ENCODE measurements at places on chromosomes 7 and 10.

GRCh38 chr7:90709501-90710465 is 113.7 kb downstream of the CDK14 start:
- no peaks in the 10 kb centered on the region for H3K36me3 ChIP-seq
- no peaks in the 10 kb centered on the region for H3K4me1 ChIP-seq
- H3K27ac ChIP-seq: no peak overlapping the region
- DNase-seq: no peak
- H3K27me3 ChIP-seq: no peaks in the 10 kb centered on the region

DNA sequence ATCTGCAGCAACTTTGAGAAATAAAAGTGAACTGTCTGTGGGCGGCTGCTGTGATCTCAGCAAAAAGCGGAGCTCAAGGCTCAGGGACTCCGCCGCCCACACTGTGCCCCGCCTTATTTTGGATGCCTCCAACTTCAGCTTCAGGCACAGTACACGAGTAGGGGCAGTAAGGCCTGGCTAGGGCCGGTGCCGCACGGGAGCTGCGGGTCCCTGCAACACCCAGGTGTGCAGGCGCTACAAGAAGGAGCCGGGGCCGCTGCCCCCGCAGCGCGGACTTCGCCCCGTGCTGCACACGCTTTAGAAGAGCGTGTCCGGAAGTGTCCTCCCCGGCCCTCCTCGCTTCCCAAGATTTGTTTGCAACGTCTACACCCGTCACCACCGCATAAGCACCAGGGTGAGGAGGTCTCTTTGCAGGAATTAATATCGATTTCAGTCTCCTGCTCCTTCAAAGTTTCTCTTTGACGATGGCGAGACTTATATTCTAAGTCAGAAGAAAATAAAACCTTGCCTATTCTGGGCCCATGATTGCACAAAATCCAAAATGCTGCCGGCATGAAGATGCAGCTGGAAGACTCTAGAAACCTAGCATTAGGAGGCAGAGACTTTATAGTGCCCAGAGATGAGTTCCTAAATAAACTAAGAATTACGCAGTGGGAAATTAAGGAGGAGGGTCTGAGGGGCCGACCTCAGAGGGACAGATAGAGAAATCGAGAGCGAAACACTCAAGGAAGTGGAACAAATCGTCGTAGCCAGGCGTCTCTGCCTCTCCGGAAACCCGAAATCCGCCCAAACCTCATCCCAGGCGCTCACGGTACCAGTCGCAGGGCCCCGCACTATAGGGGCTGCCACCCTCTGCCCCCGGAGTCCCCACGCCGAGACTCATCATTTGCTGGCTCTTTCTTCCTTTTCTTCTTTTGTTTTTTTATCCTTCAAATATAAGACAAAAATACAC is 6.4 kb downstream of the VAX1 start:
- no peaks in the 10 kb centered on the region for H3K36me3 ChIP-seq
- no peak for DNase-seq
- peaks cover 7% of the 10 kb centered on the region for H3K4me1 ChIP-seq
- H3K4me3 ChIP-seq: peak overlapping the region; percentile 4
- H3K27me3 ChIP-seq: peaks cover 100% of the 10 kb centered on the region

- no peaks in the 10 kb centered on the region for H3K27me3 ChIP-seq
- H3K36me3 ChIP-seq: no peaks in the 10 kb centered on the region
- no peak for DNase-seq
- H3K4me3 ChIP-seq: no peak overlapping the region
Observed at GRCh38 chr10:129253865-129254179, 213.2 kb upstream of the MGMT start.

- no peaks in the 10 kb centered on the region for H3K27me3 ChIP-seq
- no peak overlapping the region for H3K27ac ChIP-seq
- peaks cover 3% of the 10 kb centered on the region for H3K4me1 ChIP-seq
- no peaks in the 10 kb centered on the region for H3K36me3 ChIP-seq
- no peak for DNase-seq
Observed at GRCh38 chr7:36147361-36147760, 5.7 kb upstream of the EEPD1 start.

DNA sequence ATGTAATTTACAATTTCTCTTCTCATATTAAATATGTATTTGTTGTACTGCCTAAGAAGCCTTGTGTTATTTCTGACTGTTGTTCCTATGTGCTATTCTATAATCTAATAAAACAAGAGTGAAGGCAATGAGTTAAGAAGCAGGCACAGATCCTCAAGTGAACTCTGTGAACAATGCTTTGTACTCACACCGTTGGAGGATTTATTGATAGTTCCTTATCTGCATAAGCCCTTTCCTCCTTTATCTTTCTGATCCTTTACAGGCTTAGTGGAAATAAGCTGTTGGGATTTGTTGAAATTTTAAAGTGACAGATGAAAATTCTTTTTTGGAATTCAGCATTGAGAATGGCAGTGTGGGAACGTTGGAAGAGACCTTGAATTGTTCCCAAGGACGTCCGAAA is 329.6 kb upstream of the NPVF start:
- no peaks in the 10 kb centered on the region for H3K27me3 ChIP-seq
- H3K4me3 ChIP-seq: no peak overlapping the region
- no peaks in the 10 kb centered on the region for H3K4me1 ChIP-seq

GRCh38 chr7:22872096-22872807 is 49.6 kb upstream of the TOMM7 start:
- H3K36me3 ChIP-seq: no peaks in the 10 kb centered on the region
- DNase-seq: no peak
- H3K27me3 ChIP-seq: no peaks in the 10 kb centered on the region
- no peak overlapping the region for H3K4me3 ChIP-seq
- no peaks in the 10 kb centered on the region for H3K4me1 ChIP-seq

DNA sequence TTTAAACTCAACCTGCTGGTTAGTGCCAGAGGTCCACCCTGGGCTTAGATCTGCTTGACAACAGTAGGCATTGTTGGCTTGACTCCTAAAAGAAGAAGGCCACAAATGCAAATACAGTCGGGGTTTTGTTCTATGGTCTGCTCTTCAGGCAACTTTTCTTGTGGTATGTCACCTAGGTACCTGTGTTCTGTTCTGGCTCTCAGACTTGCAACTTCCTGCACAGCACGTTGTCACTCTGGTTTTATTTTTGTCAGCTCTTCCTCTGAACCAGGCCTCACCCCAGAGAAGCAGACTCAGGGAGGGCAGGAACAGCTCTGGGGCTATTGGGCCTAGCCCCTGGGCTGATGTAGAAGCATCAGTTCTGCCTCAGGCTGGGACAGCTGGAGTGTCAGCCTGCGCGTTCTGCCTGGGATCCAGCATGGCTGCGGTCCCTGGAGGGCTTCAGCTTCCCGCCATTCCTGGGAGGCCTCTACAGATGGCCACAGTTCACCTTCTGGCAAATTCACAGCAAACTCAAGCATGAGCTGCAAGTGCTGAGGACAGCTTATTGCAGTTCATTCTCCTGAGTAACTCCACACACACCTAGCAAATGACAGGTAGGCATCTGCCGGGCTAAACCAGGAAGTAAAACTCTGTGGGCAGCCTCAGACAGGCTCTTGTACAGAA is 11.0 kb upstream of the PDCD4 start:
- no peaks in the 10 kb centered on the region for H3K36me3 ChIP-seq
- DNase-seq: no peak
- H3K27me3 ChIP-seq: no peaks in the 10 kb centered on the region
- H3K4me1 ChIP-seq: peaks cover 70% of the 10 kb centered on the region

GRCh38 chr7:30029696-30030095 is 1.5 kb downstream of the PLEKHA8 start:
- peaks cover 17% of the 10 kb centered on the region for H3K4me1 ChIP-seq
- no peaks in the 10 kb centered on the region for H3K36me3 ChIP-seq
- no peak for DNase-seq

- H3K36me3 ChIP-seq: no peaks in the 10 kb centered on the region
- no peaks in the 10 kb centered on the region for H3K27me3 ChIP-seq
- DNase-seq: no peak
- H3K4me3 ChIP-seq: no peak overlapping the region
Observed at GRCh38 chr7:6367701-6368211, 80.0 kb downstream of the DAGLB start.

GRCh38 chr10:123569436-123570035 is 96.6 kb upstream of the GPR26 start:
- H3K4me3 ChIP-seq: no peak overlapping the region
- H3K27ac ChIP-seq: no peak overlapping the region
- H3K36me3 ChIP-seq: no peaks in the 10 kb centered on the region
- peaks cover 3% of the 10 kb centered on the region for H3K27me3 ChIP-seq

GRCh38 chr7:65001291-65001814 is 5.1 kb downstream of the ERV3-1 start:
- H3K27me3 ChIP-seq: no peaks in the 10 kb centered on the region
- peaks cover 39% of the 10 kb centered on the region for H3K36me3 ChIP-seq
- no peak for DNase-seq
